ENCODE measurements at places on chromosomes 5 and 9. TPM values are rescaled to one million over a fixed set of nuclear protein-coding genes. Genes with fewer than 3 reads are reported as not detected.

- peak; percentile 31 for DNase-seq
Observed at GRCh38 chr5:91028499-91028956, 354.6 kb downstream of the ARRDC3 start.

- no peak for DNase-seq
Observed at GRCh38 chr5:77981820-77982219, 205.7 kb upstream of the TBCA start.

- no peak for DNase-seq
Observed at GRCh38 chr5:139847790-139848507, 52.3 kb downstream of the PSD2 start.

DNA sequence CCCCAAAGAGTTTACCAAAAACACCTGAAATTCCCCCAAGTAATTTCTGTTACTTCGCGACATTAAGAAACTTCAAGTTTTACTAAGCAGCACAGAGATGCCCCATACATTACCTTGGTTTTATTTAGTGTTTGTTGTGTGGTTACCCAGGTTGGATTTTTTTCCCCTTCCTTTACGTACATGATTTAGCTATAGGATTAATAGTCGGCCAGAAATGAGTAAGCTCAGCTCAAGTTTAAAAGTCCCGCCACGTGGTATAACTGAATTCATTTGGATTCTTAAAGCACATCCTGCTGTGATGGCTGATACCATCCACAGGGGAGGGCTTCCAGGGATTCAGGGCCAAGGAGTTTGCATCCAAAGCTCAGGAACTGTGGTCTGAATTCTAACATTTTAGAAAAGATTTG, 75.9 kb downstream of the DAP start:
- no peak for DNase-seq

DNA sequence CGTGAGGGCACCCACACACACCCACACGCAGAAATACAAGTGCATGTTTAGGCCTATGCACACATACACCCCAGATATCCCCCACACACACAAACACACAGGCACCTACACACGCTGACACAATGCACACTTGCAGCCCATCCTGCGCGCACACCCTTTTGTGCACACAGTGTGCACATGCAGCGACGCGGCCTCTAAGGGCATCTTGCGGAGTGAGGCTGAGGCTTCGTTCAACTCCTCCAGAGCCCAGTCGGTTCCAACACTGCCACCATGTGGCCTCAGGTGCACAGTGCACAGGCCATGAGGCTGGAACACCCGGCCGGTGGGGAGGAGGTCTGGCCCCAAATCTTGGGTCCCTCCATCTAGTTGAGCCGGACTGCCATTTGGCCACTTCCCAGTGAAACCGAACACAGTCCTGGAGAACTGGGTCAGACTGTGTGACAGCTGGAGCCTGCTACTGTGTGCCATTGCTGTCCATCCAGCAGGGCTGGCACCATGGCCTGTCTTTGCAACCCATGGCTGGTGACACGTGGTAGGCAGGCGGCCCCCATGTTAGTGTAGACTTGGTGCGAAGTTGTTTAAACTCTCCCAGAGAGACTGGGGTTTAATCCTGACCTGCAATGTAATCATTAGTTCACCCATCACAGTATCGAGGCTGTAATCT, 97.7 kb upstream of the MVB12B start:
- peak; percentile 53 for DNase-seq

DNA sequence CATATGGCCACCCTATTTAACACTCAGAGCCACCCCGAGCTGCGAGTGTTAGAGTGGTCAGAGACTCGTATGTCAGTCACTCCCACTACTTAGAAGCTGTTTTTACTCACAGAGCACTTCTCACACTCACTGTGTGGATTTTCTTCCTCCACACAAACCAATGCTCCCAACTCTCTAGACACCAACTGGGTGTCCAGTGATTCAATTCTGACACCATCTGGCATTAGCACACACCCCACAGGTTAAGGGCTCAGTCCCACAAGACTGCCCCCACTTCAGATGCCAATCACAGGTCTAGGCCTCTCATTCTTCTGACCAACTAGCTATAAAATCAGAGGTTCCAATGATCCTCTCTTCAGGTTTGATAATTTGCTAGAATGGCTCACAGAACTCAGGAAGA, 174.8 kb downstream of the FANCC start:
- no peak for DNase-seq

- DNase-seq, result no peak
Observed at GRCh38 chr5:68834491-68834981, 259.3 kb upstream of the SLC30A5 start.

- no peak for DNase-seq
Observed at GRCh38 chr5:172731680-172732074, 39.3 kb downstream of the DUSP1 start.

G3BP1 gene
- 129 TPM for total RNA-seq

Measured in H4 (cell line).